ENCODE measurements at places on chromosomes 5 and 9. TPM values are rescaled to one million over a fixed set of nuclear protein-coding genes. Genes with fewer than 3 reads are reported as not detected.
A peak's percentile ranks its signal among the peaks of the same experiment; 100 is the strongest.

Gene GLDC
- 17.3 TPM for total RNA-seq

DNA sequence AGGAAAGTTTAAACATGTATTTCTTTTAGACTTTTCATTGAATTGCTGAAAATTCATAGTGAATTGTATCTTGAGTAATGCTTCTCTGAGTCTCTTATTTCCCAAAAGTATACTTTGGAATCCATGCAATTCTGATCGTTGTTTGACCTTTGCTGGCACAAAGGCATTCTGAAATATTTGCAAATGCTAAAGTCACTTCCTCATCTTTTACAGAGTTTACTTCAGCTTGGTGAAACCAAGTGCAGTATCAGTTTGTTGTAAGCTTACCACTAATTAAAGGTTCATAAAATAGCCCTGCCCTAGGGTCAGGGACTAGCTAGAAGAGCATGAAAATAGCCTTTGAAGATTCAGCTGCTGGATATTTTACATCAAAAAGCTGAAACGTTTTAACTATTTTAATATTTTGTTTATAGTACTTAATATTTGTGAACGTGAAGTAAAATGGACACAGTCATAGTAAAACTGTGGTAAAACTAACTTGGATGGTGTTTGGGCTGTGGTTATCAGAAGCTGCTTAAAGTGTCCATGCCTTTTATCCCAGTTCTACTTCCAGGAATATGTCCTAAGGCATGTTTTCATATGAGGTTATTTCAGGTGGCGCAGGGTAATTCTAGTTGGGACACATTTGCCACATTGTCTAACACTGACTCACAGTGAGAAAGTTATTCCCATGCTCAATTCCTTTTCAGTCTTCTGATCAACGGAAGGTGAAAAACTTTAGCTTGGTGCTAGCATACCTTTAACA, 45.3 kb downstream of the SLC22A5 start:
- peak; percentile 88 for DNase-seq

Gene GFI1B
- total RNA-seq, result not detected

DNA sequence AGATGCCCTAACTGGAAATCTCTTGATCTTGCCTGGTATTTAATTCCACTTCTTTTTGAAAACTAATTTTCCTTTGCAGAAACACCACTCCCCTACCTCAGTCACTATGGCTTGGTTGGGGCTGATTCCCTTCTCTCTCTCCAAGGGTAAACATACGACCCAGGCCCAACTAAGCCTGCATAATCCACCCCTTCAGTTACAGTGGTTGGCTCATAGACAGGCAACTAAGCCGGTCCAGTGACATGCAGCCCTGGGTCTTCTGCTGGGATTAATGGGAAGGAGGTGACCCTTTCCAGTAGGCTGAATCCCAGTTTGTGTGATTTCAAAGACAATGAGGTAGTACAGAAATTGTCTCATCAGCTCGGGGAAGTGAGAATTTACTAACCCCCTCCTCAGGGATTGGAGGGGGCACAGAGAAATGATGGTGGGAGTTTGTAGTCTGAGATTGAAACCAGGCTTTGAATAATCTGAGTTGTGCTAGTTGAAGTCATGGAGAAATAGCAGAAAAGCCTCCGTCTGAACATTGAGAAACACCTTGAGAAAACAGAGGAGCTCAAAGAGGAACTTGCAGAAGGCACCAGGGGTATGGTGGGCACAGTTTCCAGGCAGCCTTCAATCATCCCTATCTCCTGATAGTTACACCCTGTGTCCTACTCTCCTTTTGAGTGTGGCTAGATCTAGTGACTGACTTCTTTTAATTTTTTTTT, 148.9 kb downstream of the GCNT1 start:
- no peak for DNase-seq

Gene TPPP
- total RNA-seq, result 2.5 TPM

Gene NR2F1-AS1
- 9.5 TPM for total RNA-seq

DNA sequence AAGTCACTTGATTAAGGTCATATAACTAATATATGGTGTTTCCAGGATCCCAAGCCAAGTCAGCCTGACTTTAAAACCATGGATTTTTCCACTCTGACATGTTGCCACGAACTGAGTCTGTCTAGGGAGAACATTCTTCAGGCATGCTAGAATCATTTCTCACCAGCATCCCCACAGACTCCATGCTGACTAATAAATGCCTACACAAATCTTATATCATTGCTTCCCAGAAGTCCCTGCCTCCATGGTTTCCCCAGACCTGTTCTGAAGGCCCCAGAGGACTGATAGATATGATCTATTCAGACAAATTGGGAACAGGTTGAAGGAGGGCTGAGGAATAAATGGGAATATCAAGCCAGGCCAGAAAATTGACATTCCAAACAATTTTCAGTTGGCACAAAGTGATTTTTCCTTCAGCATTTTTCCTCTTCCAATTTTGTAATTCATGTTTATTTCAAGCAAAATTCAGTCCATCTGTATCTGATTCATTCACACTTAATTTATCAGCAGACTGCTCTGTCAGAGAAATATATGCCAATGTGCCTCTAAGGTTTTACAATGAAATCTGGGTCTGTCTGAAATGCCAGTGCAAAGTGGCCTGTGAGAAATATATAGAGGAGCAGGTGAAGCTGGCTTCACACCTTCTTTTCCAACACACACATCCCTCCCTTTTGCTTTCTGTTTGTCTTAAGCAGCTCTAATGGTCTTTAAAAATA, 413.6 kb upstream of the TNC start:
- DNase-seq, result peak; percentile 12

Gene OR1Q1
- not detected for total RNA-seq

- no peak for DNase-seq
Measured at GRCh38 chr9:135759676-135760300, 57.8 kb downstream of the KCNT1 start.

Gene PRUNE2
- 0.41 TPM for total RNA-seq

Gene CCDC192
- total RNA-seq, result not detected

Gene OSMR
- total RNA-seq, result 46.7 TPM

DNA sequence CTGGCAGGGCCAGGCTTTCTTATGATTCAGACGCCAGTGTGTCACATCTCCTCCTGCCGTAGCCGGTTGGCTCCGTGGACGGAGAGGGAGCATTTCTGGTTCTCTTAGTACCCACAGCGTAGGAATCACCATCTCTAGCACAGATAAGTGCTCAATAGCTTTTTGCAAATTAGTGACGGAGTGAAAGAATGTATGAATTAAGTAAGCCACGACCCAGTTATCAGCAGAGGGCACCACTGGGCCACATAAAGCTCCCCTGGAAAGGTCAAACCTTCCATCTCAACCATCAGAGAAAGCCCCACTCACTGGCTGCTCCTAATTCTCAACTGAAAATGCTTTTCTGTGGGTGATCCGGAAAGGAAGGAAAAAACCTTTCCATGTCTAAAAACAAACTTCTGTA, 317.0 kb upstream of the ADCY2 start:
- DNase-seq, result no peak

Gene KIF24
- 1.2 TPM for total RNA-seq

DNA sequence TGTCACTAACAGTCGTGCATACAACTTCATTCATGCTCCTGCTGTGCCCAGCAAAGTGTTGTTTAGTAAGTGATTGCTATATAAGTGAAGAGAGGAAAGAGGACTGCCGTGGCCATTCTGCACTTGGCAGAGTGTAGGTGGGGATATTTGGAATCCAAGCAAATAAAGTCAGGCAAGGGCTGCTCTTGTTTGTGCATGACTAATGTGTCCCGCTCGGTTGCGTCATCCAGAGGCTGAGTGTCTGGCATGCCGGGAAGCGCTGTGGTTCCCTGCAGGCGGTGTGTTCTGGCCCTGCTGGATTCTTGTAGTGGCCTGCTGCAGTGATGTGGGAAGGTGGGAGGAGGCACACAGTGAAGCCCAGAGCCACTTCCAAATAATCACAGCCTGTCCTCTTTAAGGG, 136.9 kb upstream of the ANKH start:
- DNase-seq, result peak; percentile 87

Gene SCGB3A2
- not detected for total RNA-seq

DNA sequence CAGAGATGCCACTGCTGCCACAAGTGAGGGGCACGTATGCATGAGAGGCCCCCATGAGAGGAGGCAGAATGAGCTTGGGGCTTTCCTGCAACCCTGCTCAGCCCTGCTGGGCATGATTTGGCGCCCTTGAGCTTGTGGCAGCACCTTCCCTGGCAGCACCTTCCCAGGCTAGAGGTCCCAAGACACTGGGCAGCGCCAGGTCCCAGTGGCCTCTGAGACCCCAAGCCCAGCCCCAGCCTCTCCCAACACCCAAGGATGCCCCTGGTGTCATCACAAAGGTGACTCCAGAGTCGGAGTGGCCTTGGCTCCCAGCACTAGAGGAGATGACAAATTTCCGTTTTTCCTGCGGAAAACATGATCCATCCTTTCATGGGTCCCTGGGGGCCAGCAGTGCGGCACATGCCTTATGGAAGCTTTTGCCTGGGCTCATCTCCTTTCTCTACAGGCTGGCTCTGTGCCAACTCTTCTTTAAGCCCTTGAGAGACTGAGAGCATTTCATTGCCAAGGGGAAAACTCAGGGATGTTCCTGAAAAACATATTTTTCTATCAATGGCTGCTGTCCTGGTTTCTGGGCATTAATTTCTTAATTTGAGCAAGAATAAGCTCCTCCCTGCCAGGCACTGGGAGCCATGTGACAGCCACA, 77.1 kb upstream of the ADAMTS2 start:
- DNase-seq, result no peak

GRCh38 chr5:124453221-124454051, 293.0 kb downstream of the ZNF608 start:
- DNase-seq, result peak; percentile 55

- DNase-seq, result no peak
Measured at GRCh38 chr5:64659289-64659688, 31.0 kb upstream of the SHISAL2B start.

GRCh38 chr5:139842321-139842720, 46.7 kb downstream of the PSD2 start:
- no peak for DNase-seq

Gene ZNF608
- 50.2 TPM for total RNA-seq

- no peak for DNase-seq
Measured at GRCh38 chr5:138350563-138350890, 2.0 kb upstream of the KDM3B start.

Gene NUDT12
- total RNA-seq, result 11.2 TPM

Gene SELENOP
- total RNA-seq, result 17.3 TPM

DNA sequence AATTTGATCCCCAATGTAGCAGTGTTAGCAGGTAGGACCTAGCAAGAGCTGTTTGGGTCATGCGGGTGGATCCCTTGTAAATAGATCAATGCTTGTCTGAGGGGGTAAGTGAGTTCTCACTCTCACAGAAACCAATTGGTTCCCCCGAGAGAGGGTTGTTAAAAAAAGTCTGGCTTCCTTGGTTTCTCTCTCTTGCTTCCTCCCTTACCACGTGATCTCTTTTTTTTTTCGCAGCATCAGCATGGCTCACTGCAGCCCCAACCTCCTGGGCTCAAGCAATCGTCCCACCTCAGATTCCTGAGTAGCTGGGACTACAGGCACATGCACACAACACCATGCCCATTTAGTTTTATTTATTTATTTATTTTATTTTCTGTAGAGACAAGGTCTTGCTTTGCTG, 26.4 kb downstream of the RAPGEF6 start:
- DNase-seq, result no peak

DNA sequence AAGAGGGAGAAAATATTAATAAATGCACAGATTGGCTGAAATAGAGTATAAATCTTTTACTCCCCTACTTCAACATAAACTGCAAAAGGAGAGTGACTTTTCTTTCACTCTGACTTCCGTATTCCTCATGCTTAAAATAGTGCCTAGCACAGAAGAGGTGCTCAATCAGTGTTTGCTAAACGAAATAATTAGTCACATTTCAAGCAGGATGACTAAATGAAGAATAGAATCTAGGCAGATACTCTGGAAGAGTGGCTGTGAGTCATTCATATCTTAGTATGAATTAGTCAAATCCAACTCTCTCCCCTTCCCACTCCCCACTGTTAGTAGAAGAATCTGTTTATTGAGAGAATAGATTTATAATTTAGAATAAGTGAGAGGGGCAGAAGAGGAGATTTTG, 4.8 kb downstream of the CD274 start:
- no peak for DNase-seq
